ENCODE measurements at places on chromosomes 12 and 14.
A peak's percentile ranks its signal among the peaks of the same experiment; 100 is the strongest.

DNA sequence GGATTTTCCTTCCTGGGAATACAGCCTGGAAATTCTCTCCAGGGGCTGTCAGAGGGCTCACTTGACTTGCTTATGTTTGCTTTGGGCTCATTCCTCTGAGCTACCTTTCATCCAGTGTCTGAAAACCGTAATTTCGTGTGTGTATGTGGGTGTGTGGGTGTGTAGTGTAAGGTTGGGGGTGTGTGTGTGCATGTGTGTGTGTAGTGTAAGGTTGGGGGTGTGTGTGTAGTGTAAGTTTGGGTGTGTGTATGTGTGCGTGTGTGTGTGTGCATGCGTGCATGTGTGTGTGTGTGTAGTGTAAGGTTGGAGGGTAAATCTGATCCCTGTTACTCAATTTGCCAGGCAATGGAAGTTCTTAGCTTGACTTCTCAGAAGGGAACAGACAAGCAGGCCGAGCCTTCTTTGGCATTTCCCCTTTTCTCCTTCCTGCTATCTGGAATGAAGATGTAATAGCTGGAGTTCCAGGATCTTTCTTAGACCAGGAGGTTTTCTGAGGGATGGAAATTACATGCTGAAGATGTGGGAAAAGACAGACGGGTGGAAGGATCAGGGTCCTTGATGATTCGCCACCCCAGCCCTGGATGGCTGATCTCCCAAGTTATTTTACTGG is 15.5 kb upstream of the BEGAIN start:
- no peak for DNase-seq

DNA sequence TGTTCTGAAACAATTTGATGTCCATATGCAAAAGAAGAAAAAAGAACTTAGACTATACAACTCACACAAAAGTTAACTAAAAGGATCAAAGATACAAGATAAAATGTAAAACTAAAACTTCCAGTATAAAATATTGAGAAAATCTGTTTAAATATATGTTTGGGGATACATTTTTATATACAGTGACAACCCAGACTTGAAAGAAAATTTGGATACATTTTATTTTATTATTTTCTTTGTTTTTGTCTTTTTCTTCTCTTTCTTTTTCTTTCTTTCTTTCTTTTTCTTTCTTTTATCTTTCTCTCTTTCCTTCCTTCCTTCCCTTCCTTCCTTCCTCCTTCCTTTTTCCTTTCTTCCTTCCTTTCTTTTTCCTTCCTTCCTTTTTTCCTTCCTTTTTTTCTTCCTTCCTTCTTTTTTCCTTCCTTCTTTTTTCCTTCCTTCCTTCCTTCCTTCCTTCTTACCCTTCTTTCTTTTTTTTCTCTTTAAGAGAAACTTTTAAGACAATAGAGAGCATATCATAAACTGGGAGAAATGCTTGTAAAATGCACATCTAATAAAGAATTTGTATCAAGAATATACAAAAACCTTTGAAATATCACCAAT is 954.5 kb upstream of the LRFN5 start:
- no peak for DNase-seq

- no peak for DNase-seq
Observed at GRCh38 chr12:120739821-120740613, 14.4 kb downstream of the ACADS start.

DNA sequence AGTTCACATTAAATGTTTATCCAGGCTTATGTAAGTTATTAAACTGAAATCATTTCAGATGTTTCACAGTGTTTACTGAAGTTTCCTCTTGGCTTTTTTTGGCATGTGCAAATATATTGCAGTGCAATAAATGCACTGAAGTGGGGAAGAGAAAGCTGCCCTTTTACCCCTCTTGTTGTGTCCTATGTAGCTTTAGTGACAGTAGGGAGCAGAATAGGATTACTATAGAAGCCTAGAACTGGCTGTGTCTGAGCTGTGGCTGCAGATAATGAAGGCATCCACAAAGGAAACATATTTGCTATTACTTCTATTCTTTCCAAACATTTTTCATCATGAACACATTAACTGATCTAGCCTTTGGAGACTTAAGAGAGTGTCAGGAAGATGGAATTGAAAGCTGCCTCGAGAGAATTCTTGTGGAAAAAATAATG is 24.1 kb upstream of the CNTN1 start:
- DNase-seq, result no peak

- no peak for DNase-seq
Observed at GRCh38 chr12:65630555-65630954, 193.7 kb upstream of the HMGA2 start.

- no peak for DNase-seq
Observed at GRCh38 chr12:1852076-1852475, 31.7 kb downstream of the LRTM2 start.

DNA sequence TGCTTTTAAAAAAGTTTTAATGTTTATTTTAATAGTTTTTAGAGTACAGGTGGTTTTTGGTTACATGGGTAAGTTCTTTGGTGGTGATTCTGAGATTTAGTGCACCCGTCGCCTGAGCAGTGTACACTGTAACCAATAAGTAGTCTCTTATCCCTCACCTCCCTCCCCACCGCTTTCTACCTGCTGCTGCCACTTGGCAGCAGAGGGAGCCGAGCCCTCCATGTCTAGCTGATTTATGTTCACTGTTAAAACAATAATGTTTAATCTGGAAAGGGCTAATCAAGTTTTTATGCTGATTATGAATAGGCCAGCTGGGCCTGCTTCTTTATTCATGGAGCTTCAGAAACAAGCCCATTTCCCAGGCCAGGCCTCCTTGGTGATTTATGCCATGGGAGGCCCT is 73.1 kb downstream of the ADCK1 start:
- no peak for DNase-seq

DNA sequence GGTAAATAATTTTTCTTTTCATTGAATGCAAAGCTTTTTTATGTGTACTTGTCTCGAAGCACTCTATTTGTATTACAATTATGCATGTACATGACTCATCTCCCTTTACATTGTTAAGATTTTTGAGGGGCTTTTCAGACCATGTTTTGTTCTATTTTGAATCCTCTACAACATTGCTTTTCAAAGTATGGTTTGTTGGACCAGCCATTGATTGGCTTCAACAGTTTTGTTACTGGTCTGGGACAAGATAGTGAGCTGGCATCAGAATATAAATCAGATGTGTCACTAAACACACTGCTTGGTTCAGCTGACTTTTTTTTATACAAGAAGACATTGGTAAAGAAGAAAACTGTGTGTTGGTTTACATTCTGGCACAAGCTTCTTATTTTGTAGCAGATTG is 122.3 kb downstream of the MON2 start:
- no peak for DNase-seq

DNA sequence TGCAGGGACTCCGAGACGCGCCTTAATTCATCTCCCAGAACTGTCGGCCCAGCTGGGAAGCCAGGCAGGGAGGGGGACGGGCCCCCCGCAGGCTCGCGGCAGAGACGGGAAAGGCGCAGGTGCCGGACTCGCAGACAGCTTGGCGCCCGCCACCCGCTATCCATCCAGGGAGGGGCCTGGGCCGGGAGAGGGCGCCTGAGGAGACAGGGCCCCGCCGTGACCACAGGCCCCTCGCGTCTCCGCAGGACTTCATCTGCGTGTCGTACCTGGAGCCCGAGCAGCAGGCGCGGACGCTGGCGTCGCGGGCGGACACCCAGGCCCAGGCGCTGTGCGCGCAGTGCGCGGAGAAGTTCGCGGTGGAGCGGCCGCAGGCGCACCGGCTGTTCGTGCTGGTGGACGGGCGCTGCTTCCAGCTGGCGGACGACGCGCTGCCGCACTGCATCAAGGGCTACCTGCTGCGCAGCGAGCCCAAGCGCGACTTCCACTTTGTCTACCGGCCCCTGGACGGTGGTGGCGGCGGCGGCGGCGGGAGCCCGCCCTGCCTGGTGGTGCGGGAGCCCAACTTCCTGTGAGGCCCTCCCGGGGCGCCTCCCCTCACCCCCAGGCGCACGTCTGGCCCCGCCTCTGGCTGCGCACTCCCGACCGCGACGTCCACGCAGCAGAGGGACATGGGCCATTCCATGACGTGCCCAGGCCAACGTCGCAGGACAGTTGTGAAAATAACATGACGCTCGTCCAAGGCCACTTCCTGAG is 60.6 kb downstream of the LGMN start:
- no peak for DNase-seq

- DNase-seq, result no peak
Observed at GRCh38 chr12:87491089-87491488, 538.1 kb downstream of the C12orf50 start.

GRCh38 chr14:28758253-28758884 is 8.2 kb upstream of the FOXG1 start:
- no peak for DNase-seq

- DNase-seq, result no peak
Observed at GRCh38 chr12:52224151-52224550, 8.9 kb upstream of the KRT7 start.

DNA sequence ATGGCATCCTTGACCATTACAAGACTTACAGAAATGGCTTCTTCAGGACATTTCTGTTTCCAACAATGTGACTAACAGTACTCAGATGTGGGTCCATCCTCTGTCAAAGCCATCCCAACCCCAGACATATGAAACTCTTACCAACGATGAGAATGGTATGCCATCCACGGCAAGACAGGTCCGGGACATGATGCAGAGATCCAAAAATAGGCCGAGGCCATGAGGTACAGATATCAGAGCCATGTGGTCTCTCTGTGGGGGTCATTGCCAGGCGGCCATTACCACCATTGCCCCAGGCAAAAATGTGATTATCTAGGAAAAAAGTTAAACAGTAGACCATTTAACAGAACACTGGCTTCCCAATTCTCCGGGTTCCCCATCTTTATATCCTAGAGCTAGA is 27.5 kb downstream of the ZC2HC1C start:
- DNase-seq, result no peak

DNA sequence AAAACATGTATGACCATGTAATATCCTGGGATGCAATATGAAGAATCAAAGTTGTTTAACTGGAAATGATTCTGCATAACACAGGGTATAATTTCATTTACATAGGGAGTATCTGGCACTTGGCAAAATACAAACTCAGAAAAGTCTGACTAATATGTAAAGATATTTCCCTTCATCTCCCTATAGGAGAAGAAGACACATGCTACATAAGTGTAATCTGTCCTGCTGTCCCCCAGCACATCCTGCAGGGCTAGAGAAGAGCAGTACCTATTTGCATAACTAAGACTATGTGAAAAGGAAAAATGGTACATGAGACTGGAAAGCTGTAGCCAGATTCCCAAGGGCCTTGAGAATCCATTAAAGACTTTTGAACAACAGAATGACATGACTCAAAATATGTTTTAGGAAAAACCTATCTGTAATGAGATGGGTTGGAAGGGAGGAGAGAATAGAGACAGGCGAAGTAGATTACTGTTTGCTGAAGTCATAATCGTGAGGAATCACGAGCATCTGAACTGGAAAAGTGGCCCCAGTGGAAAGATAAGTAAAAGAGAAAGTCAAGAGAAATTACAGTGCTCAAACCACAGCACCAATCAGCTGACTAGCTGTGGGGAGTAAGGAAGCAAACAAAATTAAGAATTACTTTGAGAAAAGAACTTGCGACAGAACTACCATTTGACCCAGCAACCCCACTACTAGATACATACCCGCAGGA is 155.1 kb upstream of the HMGA2 start:
- DNase-seq, result no peak

DNA sequence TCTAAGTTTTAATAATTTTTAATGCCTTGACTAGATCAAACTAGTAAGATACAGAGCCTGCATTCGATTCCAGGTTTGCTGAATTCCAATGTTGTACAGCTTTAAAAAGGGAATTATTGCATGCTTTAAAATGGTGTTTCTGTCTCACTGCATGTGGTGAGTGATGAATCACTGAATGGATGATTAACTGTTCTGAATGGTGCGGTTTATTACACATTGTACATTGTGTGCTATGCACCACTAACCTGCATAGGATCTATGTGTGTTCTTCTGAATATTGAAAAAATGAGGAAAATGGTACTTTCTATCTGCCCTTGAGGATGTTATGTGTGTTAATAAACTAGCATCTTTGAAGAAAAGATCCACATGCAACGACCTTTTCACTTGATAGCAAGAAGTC is 231.7 kb downstream of the NRXN3 start:
- no peak for DNase-seq

GRCh38 chr14:101665478-101666078 is 95.9 kb upstream of the PPP2R5C start:
- no peak for DNase-seq

DNA sequence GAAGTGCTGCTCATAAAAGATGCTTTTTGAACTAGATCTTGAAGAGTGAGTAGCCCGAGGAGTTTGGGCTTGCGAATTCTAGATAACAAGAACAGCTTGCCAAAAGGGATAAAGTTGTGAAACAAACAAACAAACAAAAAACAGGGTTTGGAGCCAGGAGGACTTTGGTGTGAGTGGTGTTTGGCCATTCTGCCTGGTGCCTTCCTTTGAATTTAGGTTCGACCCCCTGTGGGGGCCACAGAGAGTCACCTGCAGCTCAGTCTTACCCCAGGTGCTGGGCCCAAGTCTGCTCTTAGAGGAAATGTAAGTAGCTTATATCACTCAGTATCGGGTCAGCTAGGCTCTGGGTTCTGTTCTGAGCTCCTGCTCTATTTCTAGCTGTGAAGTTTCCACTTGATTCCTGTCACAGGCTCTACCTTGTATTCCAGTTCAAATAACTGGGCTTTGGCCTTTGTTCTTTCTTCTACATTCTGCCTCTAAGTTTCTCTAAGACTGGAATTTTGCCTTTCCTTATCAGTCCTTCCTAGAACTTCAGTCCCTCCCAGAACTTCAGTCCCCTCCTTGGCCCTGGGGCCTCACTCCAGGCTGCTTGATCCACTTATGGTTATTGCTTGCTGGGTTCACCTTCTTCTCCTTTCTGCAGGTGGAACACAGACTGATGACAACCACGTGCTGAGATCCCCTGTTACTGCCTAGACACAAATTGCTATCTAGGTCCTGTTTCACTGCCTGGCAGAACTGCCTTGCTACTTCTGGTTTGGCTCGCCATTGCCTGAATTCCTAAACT is 20.5 kb upstream of the DUSP6 start:
- DNase-seq, result no peak

GRCh38 chr14:102694530-102695166 is 82.6 kb upstream of the TRAF3 start:
- DNase-seq, result peak; percentile 21

GRCh38 chr12:64824500-64825142 is at the start of gene TBC1D30:
Gene TBC1D30, plus strand, starts transcription at chr12:64824647. Its CDS starts 233 bp downstream, at chr12:64824880.
- no peak for DNase-seq

GRCh38 chr14:72523424-72524294 is 370.2 kb downstream of the DPF3 start:
- DNase-seq, result no peak

DNA sequence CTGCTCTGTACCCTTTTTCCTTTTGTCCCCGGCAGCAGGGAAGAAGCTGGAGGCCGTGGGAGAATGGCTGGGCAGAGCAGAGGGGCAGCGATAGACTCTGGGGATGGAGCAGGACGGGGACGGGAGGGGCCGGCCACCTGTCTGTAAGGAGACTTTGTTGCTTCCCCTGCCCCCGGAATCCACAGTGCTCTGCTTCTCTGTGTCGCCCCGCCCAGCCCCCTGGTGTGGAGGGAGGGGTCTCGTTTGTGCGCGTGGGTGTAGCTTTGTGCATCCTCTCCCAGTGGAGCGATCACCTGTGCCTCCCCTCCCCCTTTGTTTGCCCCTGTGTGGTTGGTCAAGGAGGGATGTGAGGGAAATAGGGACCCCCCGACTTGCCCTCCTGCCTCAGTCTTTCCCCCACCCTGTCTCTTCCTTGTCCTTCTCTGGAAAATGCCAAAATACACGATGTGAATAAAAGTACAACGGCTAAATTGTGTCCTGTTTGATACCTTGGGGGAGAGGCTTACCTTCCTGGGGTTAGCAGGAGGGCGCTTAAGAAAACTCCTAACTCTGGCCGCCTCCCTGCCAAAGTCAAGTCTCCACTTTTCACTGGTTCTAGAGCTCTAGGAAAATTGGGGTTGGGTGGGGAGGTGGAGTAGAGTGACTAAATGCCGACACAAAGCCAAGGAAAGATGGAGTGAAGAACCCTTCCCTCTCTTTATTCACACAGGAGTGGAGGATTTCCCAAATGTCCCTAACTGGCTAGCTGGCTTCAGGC is 990 bp upstream of the TPI1 start:
- DNase-seq, result no peak
